Smooth muscle cell of trachea (primary cell): ENCODE measurements at places on chromosomes 1 and 21. TPM values are rescaled to one million over a fixed set of nuclear protein-coding genes. Genes with fewer than 3 reads are reported as not detected.

GJB5 gene
- total RNA-seq, result 0.15 TPM in 1 of 2 replicates, not detected in the other

PPIAL4G gene
- total RNA-seq, result not detected in 2 replicates

CHAF1B gene
- total RNA-seq, result 1.3 and 4.1 TPM in 2 replicates

RCC1 gene
- total RNA-seq, result 32.4 and 55.4 TPM in 2 replicates

IFI44 gene
- total RNA-seq, result 22.3 and 31.1 TPM in 2 replicates

ZNF684 gene
- total RNA-seq, result 4.5 and 5.1 TPM in 2 replicates

RAB25 gene
- not detected in 2 replicates for total RNA-seq

RHD gene
- total RNA-seq, result not detected in 2 replicates

ETV3L gene
- not detected in 2 replicates for total RNA-seq

RUNX3 gene
- 0.17 TPM in 1 of 2 replicates, not detected in the other for total RNA-seq

BNIPL gene
- under 0.01 and 0.17 TPM in 2 replicates for total RNA-seq

ATXN7L2 gene
- 1.7 and 3.3 TPM in 2 replicates for total RNA-seq

PGBD5 gene
- total RNA-seq, result 1.7 TPM in 1 of 2 replicates, not detected in the other

SELL gene
- 0.15 and 0.50 TPM in 2 replicates for total RNA-seq

ZNF648 gene
- total RNA-seq, result not detected in 2 replicates
